ENCODE measurements at places on chromosomes 6 and 20.
A peak's percentile ranks its signal among the peaks of the same experiment; 100 is the strongest.

GRCh38 chr6:43608807-43609206 is 20.3 kb downstream of the GTPBP2 start:
- DNase-seq = no peak

DNA sequence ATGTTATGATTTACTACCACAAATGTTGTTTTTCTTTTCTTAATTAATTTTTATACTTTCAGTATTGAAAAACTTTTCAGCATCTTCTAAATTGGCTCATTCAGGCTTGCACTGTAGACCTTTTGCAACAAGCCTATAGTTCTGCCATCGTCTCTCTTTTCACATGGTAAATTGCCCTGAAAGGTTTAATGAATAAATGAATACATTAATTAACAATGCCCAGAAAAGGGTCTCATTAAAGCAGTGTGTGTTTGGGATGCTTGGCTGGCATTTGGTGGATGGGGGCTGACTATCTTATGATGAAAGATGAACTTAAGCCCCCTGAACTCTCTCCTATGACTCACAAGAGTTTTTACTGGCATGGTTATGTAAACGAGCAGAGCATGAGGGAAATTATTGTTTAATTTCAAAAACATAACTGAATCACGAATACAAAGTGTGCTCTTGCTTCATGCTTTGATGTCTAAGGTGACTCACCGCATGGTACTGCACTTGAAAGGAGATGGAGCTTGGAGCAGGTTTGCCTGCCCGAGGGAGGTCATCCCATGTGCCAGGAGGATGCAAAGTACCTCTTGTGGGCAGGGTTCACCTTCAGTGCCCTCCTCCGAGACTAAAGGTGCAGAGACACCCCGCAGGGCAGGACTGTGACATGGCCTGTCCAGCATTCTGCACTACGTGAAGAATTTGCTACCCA is 13.8 kb upstream of the PCK1 start:
- no peak for DNase-seq

- DNase-seq = peak; percentile 18
These were observed 1.7 kb downstream of the PPDPF start for GRCh38 chr20:63522091-63522868.

- DNase-seq = no peak
These were observed 4.5 kb downstream of the TMEM63B start for GRCh38 chr6:44131892-44132291.
